ENCODE measurements at places on chromosomes 13 and 19.

GRCh38 chr13:77868717-77869116, 49.9 kb downstream of the EDNRB start:
- DNase-seq, result no peak

DNA sequence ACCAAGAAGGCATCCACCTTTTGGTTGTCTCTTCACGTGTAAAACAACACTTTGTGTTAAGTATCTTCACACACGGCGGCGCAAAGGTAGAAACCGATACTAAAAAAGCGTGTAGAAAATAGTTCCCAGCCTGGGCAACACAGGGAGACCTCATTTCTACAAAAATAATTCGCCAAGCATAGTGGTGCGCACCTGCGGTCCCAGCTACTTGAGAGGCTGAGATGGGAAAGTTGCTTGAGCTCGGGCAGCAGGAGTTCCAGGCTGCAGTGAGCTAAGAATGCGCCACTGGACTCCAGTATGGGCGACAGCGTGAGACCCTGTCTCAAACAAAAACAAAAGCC, 573 bp upstream of the ERCC5 start:
- DNase-seq, result no peak

GRCh38 chr13:77861741-77862140, 56.9 kb downstream of the EDNRB start:
- no peak for DNase-seq

GRCh38 chr19:30006207-30006606, 64.2 kb downstream of the URI1 start:
- no peak for DNase-seq

- DNase-seq, result no peak
These were observed 15.6 kb upstream of the CCNE1 start for GRCh38 chr19:29796173-29796573.

All from omental fat pad (tissue), 4 donors.